ENCODE measurements at places on chromosomes 6 and 20.

- no peak for DNase-seq
Observed at GRCh38 chr6:90466154-90466940, 120.5 kb downstream of the MAP3K7 start.

- peak; percentile 11 for DNase-seq
Observed at GRCh38 chr6:130293800-130294199, 71.0 kb upstream of the SAMD3 start.

DNA sequence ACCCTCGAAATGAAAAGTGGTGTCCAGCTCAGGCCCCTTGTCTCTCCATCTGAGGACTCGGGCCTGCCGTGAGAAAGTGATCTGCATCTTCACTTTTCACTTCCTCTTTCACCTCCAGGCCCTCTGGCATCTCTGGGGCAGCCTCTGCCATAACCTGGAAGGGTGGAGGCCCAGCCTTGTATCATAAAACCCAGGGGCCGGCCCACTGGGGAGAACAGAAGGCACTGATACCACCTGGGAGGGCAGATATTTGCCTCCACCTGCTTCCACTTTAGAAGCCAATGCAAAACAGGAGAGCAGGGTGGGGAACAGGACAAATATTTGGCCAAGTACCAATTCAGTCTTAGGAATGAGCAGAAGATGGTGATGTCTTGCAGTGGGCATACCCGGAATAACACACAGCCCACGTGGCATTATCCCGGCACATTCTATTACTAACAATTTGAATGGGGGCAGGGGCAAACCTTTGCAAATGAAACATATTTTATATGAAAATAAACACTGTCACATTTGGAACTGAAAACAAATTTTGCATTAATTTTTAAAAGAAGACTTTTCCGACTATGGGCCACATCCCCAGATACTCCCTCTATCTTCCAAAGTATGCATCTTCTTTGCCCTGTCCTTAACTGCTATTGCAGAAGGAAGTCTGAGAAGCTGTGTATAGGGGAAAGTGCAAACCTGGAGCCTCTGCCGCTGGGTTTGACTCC lies 69.2 kb upstream of the TBC1D7 start:
- DNase-seq = no peak

DNA sequence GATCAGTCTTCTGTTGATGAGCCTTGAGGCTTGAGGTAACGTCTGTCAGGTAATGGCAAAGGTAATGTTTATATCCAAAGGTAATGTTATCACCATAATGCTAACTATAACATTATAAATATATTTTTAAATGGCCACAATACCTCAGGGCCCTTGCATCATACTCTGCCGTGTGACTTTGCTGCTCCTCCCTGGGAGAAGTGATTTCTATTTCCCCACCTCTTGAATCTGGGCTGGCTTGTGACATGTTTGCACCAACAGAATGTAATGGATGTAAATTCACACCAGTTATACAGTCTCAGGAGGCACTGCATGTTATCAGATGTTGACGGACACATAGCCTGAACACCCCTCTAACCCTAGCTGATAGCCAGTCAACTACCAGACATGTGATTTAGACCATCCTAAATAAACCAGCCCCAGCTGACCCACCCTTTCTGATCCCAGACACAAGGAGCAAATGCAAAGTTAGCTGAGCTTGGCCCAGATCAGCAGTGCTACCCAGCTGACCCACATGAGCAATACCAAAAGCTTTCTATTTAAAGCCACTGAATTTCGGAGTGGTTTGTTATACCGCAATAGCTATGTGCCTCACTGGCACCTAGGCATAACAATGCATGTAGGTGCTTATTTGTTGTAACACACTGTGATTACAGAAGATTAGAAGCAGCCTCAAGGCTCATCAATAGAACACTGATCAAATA lies 93.8 kb upstream of the SIRPA start:
- DNase-seq = no peak

DNA sequence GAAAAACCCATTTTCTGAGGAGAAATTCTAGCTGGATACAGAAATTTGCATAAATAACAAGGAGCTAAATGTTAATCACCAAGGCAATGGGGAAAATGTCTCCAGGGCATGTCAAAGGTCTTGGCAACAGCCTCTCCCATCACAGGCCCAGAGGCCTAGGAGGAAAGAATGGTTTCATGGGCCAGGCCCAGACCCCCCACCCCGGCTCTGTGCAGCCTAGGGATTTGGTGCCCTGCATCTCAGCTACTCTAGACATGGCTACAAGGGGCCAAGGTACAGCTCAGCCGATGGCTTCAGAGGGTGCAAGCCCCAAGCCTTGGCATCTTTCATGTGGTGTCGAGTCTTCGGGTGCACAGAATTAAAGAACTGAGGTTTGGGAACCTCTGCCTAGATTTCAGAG lies 321.2 kb upstream of the ID4 start:
- no peak for DNase-seq

GRCh38 chr6:155432293-155432692 lies 23.3 kb downstream of the NOX3 start:
- no peak for DNase-seq

- DNase-seq = no peak
Observed at GRCh38 chr20:11995805-11996567, 78.3 kb downstream of the BTBD3 start.

GRCh38 chr6:17334265-17334664 lies 53.1 kb downstream of the RBM24 start:
- no peak for DNase-seq

DNA sequence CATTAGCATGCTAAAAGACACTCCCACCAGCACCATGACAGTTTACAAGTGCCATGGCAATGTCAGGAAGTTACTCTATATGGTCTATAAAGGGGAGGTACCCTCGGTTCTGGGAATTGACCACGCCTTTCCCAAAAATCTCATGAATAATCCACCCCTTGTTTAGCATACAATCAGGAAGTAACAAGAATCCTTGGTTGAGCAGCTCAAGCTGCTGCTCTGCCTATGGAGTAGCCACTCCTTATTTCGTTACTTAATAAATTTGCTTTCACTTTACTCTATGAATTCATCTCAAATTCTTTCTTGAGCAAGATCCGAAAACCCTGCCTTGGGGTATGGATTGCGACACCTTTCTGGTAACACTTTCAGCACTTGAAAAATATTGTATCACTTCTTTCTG lies 243.0 kb downstream of the BMP2 start:
- DNase-seq = no peak

DNA sequence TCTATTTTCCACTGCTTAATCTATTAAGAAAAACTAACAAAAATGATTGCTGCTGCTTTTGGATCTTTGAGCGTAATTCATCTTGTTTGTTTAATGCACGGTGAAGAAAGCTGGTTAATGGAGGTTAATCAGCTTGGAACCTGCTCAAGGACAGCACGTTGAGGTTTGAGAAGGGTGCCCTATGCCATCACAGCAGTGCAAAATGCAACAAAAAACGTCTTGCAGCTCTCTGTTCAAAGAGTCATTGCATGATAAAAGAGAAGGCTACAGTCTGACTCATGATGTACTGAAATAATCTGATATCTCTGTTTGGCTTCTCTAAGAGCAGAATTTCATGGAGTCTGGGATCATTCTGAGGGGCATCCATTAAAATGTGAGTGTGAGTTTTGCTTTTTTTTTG lies 80.6 kb upstream of the PREP start:
- no peak for DNase-seq

DNA sequence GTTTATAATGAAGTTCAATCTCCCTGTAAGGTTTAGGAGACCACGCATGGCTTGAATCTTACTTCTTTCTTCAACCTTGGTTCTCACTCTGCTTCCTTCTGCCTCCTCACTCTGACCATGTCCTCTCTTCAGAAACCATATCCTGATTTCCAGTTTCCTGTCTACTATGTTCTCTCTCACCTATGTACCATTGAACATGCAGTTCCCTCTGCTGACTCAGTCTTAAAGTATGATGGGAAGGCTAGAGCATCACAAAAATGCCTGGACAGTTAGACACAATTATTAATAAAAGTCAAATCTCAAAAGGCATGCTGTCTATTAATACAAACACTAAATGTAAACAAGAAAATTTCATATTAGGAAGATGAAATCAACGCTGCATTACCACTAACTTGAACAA lies 151.6 kb downstream of the PRKN start:
- no peak for DNase-seq

DNA sequence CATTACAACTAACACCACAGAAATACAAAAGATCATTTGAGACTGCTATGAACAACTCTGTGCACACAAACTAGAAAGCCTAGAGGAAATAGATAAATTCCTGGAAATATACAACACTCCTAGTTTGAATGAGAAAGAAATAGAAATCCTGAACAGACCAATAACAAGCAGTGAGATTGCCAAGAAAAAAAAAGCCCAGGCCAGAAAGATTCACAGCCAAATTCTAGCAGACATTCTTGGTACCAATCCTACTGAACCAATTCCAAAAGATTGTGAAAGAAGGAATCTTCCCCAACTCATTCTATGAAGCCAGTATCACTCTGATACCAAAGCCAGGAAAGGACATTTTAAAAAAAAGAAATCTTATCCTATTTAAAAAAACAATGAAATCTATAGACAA lies 7.0 kb upstream of the CDK19 start:
- no peak for DNase-seq

GRCh38 chr6:122818866-122819265 lies 29.8 kb downstream of the SMPDL3A start:
- no peak for DNase-seq

DNA sequence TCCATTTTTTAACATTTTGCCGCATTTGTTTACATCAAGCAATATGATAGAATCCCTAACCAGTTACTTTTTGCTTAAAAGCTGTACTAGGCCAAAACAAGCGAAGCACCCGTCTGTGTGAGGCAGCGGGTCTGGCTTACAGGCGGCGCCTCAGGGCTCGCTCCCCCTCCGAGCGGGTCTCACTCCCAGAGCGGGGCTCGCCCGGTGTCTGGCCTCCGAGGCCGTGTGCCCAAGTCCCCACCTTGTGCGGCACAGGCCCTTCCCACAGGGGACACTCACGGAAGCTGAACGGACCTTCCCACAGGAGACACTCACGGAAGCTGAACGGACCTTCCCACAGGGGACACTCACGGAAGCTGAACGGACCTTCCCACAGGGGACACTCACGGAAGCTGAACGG lies 23.4 kb downstream of the ZBTB46 start:
- DNase-seq = no peak

DNA sequence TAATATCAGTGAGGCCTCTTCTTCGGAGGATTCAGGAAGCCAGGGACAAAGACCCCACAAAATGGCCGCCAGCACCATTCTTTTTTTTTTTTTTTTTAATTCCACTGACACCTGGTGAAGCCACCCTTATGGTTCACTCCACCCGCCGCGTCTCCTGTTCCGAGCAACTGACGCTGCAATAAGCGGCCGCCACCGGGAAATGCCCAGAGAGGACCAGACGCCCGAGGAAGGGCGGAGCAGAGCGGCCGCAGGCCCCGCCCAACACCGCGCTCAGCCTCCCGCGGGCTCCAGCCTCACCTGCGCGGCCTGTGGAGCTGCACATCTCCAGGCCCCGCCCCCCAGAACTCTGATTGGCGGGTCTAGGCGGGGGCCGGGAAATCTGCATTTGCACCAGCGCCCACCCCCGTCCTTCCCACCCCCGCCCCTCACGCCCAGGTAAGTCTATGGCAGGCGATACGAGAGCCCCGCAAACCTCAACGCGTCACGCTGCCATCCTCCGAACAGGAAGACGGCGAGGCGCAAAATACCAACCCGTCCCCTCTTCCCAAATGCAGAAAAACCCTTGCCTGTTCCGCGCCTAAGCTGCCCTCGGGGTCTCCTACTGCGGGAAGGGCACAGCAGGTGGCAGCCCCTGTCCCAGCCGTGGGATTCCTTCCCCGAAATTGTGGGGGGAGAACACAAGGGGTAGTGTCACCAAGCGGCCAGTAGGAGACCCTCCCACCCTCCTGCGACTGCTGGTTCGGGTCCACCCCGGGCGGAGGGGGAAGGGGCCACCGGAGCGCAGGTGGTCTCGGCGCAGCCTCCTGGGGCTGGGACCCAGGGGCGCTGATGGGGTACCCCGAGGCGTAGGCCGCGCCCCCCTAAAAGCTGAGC lies 960 bp downstream of the ATP9A start:
- peak; percentile 33 for DNase-seq

DNA sequence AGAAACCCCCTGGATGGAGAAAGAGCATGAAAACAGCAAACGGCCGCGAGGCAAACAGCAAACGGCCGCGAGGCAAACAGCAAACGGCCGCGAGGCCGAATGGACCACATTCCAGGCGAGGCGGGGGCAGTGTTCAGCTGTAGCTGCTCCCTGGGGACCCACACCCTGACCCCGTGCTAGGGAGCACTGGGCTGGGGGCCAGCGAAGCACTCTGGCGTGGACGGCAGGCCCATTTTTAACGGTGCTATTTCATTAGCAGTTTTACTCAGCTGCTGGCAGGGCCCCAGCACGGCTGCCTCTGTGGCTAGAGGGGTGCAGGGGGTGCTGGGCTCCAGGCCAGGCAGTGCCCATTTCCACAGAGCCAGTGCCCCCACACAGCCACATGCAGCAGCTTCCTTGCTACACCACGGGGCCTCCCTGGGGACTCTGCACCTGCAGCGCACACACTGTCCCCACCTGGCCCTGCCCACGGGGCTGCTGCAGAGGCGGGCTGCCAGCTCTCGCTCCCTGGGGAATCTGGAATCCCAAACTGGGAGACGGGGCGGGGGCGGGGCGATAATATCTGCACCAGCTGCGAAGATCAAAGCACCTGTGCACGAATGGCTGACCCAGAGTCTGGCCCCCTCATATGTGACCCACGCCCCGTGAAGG lies 35.6 kb upstream of the SLCO4A1 start:
- DNase-seq = no peak

DNA sequence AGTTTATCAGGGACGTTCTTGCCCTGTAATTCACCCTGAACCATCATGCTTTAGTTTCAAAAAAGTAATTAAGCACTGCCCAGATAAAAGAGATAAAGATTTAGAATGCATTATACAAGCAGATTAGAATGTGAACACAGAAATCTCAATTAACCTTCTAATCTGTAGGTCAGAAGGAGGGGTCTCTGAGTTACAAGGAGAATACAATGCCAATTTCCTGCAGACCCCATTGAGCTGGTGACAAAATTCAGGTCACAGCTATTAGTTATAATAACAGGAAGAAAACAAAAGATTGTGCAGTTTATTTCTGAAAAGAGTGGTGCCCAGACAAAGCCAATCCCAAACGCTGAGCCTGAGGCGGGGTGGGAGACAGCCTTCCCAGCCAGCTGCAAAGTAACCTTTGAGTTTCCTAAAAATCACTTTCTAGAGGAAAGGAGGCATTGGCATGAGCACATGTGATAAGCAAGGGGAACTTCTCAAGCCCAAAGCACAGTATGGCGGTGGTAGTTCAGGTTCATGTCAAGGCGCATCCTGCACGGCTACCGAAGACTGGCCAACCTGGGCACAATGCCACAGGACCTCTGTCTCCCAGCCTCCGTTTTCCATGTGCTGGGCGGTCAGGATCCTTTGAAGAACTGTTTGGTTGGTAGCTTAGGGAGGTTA lies 192.5 kb downstream of the TTLL2 start:
- no peak for DNase-seq

DNA sequence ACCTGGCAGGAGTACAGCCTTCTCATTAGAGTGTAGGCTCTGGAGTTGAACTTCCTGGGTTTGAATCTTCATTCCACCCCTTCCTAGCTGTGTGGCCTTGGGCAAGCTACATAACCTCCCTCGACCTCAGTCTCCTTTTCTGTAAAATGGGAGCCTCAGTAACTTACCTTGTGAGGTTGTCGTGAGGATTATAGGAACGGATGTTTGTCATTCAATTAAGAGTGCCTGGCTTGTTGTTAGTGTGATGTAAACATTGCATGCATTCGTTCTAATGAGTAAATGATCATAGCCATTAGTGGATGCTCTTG lies 45.2 kb downstream of the TOX2 start:
- no peak for DNase-seq

- DNase-seq = no peak
Observed at GRCh38 chr6:168272415-168273325, 46.9 kb downstream of the DACT2 start.

GRCh38 chr6:119148825-119149525 lies 70.5 kb upstream of the FAM184A start:
- no peak for DNase-seq

- DNase-seq = no peak
Observed at GRCh38 chr6:90101403-90101802, 195.2 kb downstream of the BACH2 start.
